ENCODE measurements at places on chromosomes 6 and 20. TPM values are rescaled to one million over a fixed set of nuclear protein-coding genes. Genes with fewer than 3 reads are reported as not detected.

The PAQR8 gene
- 2.3 TPM for total RNA-seq

The SNX9 gene
- total RNA-seq, result 44.2 TPM

GRCh38 chr6:80197474-80197873, 91.0 kb downstream of the BCKDHB start:
- no peak for DNase-seq

- no peak for DNase-seq
Measured at GRCh38 chr6:24967211-24967610, 31.5 kb upstream of the RIPOR2 start.

The CST2 gene
- 2.2 TPM for total RNA-seq

The TRERF1 gene
- 17.3 TPM for total RNA-seq

- no peak for DNase-seq
Measured at GRCh38 chr20:15220778-15221565, 883.6 kb upstream of the FLRT3 start.

GRCh38 chr6:81682235-81682795, 70.2 kb downstream of the TENT5A start:
- no peak for DNase-seq

DNA sequence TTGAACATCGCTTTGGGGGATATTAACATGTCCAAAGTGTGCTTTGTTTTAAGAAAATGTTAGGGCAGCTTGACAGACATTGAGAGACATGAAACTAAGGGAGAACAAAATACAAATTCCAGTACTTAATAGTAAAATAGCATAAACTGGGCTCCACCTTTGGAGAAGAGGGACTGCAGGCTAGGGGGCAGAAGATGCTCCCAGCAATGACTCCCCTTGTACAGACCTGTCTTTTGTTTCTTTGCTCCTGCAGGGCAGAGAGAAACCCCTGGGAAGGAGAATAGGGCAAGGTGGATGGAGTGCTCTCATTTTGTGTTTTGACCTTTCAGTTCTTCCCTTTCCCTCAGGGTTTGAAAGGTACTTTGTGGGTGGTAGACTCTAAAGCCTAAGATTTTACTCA, 115.6 kb upstream of the PLCB4 start:
- no peak for DNase-seq

DNA sequence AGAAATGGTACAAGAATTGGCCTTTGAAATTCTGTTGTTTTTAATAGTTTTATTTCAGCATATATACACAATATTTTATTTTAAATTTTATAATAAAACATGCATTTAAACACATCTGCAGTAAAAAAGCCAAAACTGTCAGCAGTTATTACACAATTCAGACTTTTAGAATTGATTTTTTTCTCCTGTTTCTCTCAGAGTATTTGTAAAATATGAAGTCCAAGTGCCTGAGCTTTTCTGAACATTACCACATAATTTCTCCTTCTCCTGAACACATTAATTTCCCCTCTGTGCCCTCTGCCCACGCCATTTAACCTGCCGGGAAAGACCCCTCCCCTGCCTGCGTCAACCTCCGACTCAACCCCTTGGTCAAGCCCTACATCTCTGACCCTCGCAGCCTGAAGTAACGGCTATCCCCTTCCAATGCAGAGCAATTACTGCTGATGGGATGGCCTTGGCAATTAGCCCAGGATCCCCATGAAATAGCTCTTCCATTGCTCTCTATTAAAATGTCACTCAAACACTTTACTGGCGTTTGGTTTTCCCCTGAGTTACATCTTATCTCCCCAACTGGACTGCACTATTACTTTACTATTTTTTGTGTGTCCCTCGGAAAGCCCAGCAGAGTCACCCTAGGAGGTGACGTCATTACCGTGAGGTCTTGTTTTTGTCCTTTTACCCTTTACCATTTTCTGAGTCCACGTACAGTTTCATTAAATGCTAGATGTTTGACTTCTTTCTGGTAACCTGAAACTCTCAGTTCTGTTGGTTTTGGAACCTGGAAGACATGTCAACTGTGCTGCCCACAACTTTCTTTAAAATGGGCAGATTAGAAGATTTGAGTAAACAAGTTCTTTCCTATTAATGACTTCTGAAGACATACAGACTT, 146.7 kb upstream of the TAB2 start:
- DNase-seq, result no peak

The NKX2-2 gene
- not detected for total RNA-seq

DNA sequence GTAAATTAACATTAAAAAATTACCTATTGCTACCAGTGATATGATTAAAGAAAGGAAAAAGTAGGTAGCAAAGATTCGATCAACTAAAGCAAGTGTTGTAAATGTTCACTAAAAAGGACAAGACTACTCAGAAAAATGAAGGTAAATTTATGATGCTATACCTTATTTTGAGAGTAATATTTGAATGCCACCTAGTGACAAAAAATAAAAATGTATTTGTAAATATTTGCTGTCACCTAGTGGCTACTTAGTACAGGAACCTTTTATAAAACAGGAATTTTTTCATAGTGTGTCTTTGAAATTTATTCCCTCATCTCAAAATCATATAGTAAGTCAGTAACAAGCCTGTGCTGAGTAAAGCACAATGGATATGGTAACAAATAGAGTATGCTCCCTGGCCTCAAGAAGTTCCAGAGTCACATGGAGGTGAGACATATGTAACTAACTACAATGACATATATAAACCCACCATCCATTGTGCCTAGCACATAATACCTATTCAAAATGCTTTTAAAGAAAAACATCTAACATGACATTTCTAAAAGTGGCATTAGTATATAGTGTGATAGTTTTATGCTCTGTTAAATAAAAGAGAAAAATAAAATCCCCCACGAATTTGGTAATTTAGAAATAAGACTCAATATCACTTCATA, 193.1 kb upstream of the SIM1 start:
- no peak for DNase-seq

GRCh38 chr6:166413491-166413951, 30.8 kb upstream of the MPC1 start:
- peak; percentile 55 for DNase-seq

The TPBG gene
- total RNA-seq, result 28.5 TPM

GRCh38 chr6:27873021-27873940, 38.9 kb downstream of the OR2B2 start:
- DNase-seq, result peak; percentile 71

The TRPC4AP gene
- 57.2 TPM for total RNA-seq

GRCh38 chr20:31708736-31709534, 13.7 kb downstream of the BCL2L1 start:
- DNase-seq, result no peak

DNA sequence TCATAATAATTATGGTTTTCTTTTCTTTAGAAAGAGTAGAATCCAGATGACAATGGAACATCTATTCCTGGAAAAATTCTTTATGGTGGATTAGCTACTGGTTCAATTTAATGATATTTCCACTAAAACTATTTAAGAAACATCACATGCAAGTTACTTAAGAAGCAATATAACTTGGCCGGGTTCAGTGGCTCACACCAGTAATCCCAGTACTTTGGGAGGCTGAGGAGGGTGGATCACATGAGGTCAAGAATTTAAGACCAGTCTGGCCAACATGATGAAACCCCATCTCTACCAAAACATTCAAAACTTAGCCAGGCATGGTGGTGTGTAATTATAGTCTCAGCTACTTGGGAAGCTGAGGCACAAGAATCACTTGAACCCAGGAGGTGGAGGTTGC, 65.9 kb upstream of the SMLR1 start:
- DNase-seq, result no peak

DNA sequence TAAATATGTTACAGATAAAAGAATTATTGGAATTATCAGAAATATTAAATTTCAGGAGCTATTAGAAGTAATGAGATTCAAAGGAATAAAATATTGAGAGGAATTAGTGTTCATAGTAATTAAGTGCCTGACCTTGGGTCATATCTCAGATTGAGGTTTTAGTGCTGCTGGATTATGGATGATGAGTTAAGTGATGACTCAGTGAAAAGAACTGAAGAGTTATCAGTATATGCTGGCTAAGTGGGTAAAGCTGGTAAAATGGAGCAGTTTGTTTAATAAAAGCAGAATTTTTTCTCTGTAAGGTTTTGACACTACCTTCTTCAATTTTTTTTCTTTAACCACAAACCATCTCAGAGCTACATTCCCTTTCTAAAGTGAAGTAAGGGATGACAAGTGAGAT, 206.7 kb downstream of the MANEA start:
- no peak for DNase-seq

GRCh38 chr6:7389162-7389450, 436 bp downstream of the CAGE1 start:
- DNase-seq, result no peak

The PRSS35 gene
- not detected for total RNA-seq

GRCh38 chr6:40962241-40962640, 76.8 kb downstream of the UNC5CL start:
- DNase-seq, result no peak

DNA sequence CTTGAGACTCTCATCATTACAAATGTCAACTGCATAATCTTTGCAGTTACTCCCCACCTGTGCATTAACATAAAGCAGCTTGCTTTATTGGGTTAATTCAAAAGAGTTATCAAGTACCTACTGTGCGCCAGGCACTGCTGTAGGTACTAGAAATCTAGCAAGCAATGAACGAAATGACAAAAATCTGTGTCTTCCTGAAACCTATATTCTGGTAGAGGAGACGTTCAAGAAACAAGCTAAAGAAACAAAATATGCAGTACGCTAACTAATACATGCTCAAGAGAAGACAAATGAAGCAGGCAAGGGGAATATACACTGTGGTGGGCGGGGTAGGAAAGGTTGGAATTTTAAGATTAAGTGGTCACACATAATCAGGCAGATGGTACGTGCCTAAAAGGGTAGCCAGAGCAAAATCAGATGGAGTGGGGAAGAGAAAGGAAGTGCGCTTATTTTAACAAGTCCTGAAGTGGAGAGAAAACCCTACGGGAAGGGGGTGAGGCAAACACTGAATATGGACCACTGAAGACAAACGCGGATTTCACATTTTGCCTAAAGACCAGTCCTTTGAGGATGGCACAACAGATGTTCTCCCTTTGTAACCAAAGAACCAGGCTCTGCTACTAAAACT, 1.2 kb downstream of the ELOVL2 start:
- no peak for DNase-seq

The C6orf132 gene
- 128 TPM for total RNA-seq

- no peak for DNase-seq
Measured at GRCh38 chr6:119768201-119768600, 418.6 kb upstream of the MAN1A1 start.

DNA sequence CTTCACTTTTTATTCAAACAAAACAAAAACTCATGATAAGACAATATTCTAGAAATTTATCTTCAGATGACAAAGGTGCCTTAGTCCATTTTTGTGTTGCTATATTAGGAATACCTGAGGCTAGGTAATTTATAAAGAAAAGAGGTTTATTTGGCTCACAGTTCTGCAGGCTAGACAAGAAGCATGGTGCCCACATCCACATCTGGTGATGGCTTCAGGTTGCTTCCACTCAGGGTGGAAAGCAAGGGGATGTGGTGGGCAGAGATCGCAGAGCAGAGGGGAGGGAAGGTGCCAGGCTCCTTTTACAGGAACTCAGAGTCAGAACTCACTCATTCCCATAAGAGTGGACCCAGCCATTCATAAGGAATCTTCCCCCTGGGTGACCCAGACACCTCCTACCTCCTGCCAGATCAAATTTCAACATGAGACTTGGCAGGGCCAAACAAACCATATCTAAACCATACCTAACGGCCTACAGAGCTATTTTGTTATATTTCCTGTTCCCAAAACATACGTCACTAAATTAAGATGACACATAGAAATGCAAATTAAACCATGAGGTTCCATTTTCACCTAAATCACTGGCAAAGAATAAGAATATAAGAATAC, 26.4 kb downstream of the ABHD12 start:
- DNase-seq, result no peak

DNA sequence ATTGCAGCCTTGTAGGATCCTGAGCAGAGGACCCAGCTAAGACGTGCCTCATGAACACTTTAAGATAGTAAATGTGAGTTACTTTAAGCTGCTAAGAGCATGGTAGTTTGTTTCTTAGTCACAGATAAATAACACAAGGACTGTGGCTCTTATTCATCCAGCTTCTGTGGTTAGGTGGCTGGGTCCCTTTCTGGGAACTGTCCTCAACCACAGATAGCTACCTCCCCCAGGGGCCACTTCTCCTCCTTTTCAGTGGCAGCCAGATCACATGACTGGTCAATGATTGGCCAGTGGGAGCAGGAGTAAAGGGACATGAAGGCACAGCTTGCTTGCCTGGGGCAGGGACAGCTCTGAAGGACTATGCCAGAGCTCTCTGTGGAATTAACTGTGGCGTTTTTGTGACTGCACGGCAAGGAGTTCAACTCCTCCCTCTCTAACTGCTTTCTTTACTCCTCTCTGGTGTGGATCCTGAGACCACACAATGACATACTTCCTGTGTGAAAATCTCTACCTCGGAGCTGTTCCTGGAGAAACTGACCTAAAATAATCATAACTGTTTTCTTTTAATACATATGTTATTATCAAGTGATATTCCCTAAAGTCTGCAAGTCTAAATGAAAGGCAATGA, 76.5 kb downstream of the NRN1 start:
- no peak for DNase-seq

DNA sequence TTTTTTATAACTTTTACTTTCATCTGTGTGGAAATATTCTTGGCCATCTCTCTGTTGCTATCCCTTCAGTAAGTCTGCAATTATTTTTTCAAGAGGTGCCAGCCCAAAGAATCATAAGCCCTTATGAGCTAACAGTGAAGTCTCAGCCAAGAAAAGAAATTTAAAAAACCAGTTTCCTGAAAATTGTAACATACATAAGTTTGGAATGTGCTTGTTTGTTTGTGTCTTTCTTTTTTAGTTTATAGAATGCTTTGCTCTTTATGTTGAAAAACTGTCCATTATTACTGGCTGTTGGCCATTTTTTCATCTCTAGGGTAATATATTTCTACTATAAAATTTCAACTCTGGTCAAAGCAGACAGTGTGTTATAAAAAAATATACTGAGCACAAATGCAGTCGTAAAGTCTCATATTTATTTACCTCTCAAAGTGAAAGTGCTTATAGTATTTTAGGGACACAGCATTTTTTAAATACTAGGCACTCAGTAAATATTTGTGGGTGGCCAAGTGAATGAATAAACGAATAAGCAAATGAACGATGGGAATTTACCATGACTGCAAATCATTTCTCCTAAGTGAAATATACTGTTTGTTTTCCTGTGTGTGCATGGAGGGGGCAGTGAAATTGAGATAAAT, 659.7 kb downstream of the KIF16B start:
- no peak for DNase-seq

GRCh38 chr6:7132398-7133035, 24.8 kb downstream of the RREB1 start:
- DNase-seq, result no peak

The FAM229B gene
- 3.9 TPM for total RNA-seq

DNA sequence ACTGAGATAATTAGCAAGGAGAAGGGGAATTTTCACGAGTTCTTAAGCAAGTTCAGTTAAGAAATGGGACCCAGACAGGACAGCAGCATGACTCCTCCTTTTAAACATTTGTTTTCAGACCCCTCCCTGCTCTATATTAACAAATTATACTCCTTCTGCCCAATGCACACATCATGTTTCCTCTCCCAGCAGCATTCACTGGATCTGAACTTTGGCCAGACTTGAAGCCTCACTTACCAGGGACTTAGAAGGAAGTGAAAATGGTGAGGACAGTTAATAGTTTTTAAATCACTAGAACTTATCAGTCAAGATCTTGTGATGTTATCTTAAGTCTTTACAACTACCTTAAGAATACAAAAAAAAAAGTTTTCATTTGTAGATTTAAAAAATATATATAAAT, 1174.7 kb upstream of the MAP3K7 start:
- no peak for DNase-seq

- DNase-seq, result no peak
Measured at GRCh38 chr6:150004101-150004782, 21.1 kb downstream of the RAET1L start.

- DNase-seq, result no peak
Measured at GRCh38 chr20:54680872-54681619, 205.7 kb downstream of the DOK5 start.

- DNase-seq, result no peak
Measured at GRCh38 chr6:142500250-142500786, 198.5 kb downstream of the ADGRG6 start.

The TAGAP gene
- 1.5 TPM for total RNA-seq
